Stimulated activated CD4-positive, alpha-beta T cell treated with anti-CD3 and anti-CD28 coated beads, Interleukin-12 subunit alpha, Interleukin-12 subunit beta, amount 100 ng/mL, for 24 hours (primary cell): ENCODE measurements at places on chromosomes 3 and 15.

DNA sequence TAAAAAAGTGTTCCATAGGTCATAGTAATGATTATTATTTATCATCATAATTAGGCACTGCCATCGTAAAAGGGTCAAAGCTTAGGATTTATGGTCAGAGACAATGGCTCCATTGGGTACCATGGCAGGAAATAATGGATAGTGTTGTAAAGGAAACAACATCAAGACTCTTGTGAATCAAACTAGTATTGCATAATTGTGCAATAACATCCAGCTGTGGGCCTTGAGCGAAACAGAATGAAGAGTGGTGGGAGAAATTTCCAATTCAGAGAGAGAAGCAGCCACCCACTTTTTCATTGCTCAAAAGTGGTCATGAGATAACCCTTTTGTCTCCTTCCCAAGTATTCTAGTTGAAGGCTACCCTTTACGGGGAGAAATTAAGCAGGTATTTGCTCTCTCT is 61.7 kb downstream of the ALDH1A2 start:
- no peak for DNase-seq

DNA sequence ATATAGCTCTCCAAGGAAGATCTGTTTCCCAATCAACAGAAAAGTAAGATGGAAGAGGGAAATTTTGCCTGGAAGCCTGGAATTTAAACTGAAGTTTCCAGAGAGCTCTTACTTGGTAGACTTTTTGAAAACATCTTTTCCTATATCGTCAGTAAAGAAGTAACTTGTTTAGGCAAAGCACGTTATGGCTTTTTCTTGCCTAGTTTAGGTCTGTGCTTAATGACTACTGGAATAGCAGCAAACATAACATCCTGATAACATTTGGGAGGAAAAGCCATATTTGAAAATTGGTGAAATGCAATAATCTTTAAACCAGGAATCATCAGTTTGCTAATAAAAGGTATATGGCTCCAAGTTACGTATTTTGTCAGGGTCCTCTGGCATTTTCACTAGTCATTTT is 160.4 kb upstream of the CGNL1 start:
- no peak for DNase-seq

DNA sequence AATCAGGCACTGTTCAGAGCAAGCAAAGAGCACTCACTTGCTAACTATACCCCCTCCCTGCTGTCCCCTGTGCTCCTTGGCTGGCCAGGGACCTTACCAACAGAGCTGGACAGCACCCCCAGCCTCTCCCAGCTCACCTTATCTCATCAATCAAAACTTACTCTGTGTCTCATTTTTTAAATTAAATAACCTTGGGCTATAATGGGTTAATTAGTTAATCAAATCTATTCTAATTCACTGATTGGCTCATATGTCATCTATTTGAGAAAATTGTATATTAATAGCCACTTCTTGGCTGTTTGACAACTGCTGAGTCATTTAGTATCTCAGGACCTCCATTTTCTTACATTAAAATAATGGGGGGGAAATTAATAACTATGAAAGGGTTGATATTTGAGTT is 22.9 kb downstream of the IL5RA start:
- DNase-seq: no peak

DNA sequence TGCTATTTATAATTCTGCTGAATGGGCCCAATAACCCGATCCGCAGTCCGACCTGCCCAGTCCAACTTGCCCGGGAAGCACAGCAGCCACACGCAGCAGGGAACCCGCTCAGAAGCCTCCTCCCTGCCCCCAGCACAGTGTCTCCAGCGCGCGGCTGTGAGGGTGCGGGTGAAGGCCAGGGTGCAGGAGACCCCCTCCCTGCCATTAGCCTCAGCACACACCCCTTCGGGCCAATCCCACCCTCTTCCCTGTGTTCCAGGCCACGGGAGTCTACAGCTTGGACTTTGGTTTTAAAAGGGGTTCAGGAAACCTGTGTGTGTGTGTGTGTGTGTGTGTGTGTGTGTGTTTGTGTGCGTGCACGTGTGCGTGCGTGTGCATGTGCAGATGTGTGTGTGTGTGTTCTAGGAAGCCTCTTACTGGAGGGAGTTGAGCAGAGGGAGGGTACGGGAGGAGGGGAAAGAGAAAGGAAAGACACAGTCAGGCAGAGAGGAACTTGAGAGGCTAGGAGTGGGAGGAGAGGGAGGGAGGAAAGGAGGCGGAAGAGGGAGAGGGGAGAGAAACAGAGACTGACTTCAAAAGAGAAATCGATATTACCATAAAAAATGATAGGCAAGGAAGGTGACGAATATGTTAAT is 34.2 kb downstream of the ATP2B2 start:
- no peak for DNase-seq

DNA sequence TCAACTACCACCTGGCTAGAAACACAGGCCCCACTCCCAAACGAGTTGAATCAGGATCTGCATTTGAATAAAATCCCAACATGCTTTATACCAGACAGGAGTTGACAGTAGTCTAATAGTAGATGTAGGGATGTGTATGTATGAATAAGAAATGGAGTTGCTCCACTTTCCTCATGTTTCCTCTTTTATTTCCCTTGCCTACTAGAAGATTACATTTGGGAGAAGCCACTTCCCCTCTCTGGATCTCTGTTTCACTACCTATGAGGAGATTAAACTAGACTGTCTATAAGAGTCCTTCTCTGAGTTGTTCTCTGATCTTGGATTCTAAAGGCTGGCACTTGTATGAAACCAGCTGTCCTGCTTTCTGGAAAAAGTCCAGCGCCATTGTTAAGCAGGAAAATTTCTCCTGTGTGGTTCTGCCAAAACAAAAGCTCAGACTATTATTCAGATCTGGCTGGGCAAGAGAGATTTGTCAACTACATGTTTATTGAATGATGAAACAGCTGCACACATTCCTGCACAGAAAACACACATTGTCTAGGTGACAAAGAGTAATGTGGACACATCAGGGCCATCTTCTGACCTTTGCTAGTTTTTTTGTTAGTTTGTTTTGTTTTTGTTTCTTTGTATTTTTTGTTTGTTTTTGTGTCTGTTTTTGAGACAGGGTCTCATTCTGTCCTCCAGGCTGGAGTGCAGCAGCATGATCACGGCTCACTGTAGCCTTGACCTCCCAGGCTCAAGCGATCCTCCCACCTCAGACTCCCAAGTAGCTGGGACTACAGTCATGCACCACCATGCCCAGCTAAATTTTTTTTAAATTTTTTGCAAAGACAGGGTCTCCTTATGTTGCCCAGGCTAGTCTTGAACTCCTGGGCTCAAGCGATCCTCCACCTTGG is 29.9 kb downstream of the ACP3 start:
- no peak for DNase-seq

- no peak for DNase-seq
These were observed 986.0 kb downstream of the ROBO2 start for GRCh38 chr3:78025916-78026315.

GRCh38 chr3:98012979-98013378 is 22.1 kb downstream of the GABRR3 start:
- DNase-seq: no peak

DNA sequence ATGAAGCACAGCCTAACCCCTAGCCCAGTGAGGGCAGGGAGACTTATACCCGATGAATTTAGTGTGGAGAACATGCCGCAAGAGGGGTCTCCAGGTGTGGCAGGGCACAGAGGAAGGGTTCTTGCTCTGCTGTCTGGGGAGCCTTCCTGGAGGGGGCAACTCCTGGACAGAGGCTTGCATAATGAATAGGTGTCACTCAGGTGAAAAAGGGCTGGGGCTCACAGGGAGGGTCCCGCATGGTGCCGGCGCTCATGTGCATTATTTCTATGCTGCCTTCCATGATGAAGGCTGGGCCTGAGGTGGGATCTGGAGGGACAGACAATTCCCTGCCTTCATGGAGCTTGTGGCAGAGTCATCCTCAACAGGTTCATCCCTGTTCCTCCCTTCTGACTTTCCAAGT is 51.5 kb downstream of the ITGA11 start:
- no peak for DNase-seq

DNA sequence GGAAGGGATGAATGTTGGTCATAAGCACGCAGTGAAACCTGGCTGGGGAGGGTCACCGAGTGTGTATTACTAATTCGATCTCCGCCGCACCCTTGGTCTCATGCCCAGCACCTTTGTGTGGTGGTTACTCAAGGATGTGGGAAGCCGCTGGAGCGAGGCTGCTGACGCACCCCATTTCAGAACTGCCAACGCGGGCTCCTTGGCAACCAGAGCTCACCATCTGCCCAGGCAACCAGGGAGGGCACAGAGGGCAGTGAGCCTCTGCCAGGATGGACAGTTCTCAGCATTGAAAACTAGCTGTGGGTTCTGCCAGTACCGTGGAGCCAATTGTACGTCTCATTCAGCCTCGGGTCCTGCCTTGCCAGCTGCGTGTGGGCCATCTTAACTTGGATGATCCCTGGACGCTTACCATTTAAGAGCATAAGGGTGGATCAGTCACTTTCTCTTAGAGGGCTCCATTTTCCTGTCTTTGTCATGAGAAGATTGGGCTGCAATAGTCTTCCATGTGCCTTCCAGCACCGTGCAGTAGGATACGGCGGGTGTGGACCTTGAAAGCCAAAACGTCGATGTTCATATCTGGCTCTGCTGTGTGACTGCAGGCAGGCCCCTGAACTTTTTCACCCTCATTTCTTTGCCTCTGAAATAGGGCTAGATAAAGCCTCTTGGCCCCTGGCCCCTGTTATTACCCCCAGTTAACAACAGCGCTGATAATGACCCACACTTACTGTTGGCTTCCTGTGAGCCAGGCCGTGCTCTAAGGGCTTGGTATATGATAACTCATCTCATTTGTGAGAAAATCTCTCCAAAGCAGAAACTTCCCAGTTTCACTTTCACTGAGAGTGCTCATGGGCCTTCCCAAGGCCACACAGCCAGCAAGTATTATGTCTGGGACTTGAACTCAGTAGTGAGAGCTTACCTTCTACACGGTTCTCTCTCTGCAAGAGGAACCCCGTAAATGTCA is 238.8 kb downstream of the OPA1 start:
- DNase-seq: no peak

DNA sequence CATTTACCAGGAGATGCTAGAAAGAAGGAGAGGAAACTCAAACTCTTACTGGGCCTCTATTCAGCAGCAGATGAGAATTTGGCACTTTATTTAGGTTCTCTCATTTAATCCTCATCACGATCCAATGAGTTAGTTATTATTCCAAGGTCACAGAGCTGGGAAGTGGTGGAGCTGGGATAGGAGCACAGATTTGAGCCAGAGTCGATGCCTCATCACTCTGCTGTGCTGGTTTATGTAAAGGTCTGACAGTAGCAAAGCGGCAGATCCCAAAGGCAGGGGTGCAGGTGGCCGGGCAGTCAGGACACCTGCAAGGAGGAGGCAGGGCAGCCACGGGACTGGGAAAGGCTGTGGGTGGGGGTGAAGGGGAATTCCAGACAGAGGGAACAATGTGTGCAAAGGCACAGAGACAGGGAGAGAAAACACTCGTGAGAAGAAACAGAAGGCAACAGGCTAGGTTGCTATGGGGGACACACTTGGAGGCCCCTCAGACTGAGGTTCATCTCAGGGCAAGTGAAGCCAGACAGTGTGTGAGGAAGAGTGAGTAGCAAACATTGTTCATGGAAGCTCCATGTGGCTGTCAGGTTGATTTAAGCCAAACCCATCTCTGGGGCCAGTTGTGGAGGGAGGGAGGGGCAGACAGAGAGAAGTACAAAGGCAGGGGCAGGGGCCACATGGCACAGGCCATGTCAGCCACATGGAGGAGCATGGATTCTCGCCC is 26.8 kb downstream of the RAB6B start:
- no peak for DNase-seq

GRCh38 chr3:58006661-58007060 is 1.6 kb upstream of the FLNB start:
- DNase-seq: no peak

DNA sequence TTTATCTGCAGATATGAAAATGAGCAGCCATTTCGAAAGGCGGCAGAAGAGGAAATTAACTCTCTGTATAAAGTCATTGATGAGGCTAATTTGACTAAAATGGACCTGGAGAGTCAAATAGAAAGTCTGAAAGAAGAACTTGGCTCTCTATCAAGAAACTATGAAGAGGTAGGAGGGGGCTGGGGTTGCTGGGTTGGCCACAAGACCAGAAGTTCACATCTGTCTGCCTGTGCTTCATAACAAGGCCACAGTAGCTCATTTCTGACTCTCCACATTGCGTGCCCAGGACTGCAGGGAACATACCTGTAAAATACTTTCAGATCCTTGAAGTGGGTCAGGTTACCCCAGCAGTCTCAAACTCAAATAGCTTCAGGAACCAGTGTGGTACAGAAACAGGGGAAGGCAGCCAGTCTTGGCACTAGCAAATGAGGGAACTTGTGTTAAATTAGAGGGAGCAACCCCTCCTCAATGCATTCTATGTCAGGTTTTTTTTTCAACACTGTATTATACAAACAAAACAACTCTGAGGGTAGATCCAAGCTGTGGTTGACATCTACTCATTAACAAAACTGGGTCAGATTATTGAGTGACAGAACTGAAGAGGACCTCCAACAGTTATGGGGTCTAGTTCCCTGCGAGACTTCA is 48.7 kb downstream of the BFSP2 start:
- peak; percentile 4 for DNase-seq

DNA sequence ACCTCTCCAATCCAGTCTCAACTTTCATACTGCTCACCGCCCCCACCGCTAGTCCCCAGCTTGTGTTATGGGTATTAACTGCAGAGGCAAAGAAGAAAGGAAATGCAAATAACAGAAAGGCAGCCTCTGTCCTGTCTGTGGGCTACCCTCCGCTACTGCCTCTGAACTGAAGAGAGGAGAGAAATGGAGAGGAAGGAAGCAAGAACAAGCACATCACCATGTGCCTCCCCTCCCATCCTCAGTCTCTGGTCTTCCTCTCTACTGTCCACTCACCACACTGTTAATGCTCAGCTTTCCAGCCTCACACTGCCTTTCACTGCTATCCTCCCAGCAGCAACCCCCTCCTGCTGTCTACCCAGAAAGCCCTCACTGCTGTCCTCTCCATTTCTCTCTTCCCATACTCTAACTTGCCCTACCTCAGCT is 139.0 kb upstream of the SLC2A2 start:
- DNase-seq: no peak

DNA sequence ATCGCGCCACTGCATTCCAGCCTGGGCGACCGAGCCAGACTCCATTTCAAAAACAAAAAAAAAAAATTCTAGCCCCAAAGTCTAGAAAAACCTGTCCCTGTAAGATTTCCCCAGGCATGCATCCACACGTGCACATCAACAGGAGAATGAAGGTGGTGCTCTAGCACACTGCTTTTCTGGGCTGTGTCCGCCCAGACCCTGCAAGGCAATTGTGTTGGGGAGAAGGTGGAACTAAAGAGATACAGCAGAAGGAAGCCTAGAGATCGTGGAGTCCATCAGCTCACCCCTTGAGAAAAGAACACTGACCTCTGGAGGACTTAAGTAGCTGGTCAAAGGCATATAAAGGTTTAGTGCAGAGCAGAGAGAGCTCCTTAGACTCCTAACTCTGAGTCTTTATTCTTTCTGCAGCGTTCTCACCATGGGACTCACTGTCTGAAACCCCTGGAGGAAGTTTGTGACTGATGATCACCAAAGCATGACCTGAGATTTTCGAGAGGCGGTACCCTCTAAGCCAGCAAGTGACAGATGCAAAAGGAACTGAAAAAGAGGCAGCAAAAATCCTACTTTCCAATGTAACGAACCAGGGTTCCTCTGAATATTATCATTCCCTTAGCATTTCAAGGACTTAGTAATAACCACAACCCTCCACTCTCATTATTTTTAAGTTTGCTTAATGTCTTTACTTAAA is 179.8 kb downstream of the MEX3B start:
- DNase-seq: no peak

GRCh38 chr3:171145798-171146197 is 119.3 kb upstream of the SLC2A2 start:
- DNase-seq: no peak

- DNase-seq: no peak
These were observed 112.0 kb downstream of the UBE2E2 start for GRCh38 chr3:23314981-23315762.
